ENCODE measurements at places on chromosomes 6 and 20.

DNA sequence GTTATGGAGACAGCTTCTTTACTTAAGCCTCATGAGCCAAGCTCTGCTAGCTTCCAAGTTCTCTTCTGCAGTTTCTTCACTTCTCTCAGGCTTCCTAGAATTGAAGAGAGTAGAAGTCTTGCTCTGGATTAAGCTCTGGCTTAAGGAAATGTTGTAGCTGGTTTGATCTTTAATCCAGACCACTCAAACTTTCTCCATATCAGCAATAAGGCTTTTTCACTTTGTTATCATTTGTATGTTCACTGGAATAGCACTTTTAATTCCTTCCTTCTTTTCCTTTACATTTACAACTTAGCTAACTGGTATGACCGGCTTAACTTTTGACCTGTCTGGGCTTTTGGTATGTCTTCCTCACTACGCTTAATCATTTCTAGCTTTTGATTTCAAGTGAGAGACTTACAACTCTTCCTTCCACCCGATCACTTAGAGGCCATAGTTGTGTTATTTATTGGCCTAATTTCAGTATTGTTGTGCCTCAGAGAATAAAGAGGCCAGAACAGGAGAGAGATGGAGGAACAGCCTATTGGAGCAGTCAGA, 236.6 kb upstream of the BMP2 start:
- no peak for DNase-seq

GRCh38 chr20:39660226-39660625, 698.1 kb downstream of the DHX35 start:
- no peak for DNase-seq

DNA sequence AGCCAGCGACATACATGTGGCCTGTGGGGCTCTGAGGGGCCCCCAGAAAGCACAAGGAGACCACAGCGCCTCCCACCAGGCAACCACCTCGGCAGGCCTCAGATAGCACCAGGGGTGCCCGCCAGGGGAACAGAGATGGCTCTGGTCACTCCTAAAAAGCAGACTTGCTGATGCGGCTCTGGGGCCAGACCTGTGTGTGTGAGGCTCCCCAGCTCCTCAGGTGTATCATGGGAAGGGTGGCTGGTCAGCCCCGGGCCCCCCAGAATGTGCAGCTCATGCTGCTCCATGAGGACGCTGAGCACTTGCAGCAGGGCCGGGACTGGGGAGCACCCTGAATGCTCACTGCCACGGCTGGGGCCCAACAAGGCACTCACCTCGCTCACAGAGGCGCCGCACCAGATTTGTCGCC, 60.2 kb downstream of the PYGB start:
- DNase-seq, result no peak

DNA sequence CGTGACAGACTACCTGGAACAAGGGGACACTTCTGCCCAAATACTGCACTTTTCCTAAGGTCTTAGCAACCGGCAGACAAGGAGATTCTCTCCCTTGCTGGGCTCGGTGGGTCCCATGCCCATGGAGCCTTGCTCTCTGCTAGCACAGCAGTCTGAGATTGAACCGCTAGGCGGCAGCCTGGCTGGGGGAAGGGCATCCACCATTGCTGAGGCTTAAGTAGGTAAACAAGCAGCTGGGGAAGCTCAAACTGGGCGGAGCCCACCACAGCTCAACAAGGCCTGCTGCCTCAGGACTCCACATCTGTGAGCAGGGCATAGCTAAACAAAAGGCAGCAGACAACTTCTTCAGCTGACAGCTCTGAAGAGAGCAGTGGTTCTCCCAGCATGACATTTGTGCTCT, 87.8 kb upstream of the ASCC3 start:
- no peak for DNase-seq

DNA sequence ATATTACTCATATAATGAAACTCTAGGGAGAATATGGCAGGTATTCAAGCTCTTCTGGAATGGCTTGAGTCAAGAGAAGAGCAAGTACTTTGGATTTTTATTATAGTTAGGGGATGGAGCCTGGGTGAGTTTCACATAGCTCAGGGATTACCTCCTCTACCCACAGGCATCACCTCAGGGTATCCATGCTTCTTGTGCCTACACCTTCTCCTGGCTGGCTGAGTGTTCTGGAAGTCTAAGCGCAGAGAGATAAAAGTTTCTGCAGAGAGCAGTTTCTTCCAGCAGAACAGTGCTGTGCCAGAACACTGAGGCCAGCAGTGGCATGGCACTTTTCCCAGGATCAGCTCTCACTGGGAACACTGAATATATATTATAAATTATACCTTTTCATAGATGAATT, 199.7 kb upstream of the KCNQ5 start:
- no peak for DNase-seq

DNA sequence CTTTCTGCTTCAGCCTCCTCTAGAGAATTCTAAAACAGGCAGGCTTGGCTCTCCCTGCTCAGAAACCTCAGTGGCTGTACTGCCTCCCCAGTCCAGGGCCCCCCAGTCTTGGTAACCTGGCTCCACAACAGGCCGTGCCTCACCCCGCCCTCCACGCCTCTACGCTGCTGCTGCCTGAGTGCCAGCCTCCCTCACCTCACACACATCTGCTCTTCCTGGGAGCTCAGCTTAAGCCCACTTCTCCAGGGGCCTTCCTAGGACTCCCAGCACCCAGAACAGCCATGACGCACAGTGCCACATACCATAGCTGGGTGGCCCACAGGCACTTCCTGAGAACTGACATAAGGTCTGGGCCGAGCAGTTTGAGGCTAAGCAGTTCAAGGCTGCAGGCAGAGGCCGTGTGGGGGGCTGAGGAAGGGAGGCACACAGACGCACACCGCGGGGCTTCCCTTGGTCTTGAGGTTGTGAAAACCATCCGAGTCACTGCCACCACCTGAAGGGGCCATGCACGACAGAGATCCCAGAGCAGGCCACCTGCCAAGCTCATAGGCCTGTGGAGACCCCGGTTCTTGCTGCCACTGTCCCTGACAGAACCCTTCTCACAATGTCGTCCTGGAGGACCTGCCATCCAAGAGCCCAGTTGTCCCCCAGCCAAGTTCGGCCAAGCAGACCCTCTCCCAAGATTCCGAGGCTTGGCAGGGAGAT, 42.6 kb downstream of the DSTN start:
- DNase-seq, result no peak

DNA sequence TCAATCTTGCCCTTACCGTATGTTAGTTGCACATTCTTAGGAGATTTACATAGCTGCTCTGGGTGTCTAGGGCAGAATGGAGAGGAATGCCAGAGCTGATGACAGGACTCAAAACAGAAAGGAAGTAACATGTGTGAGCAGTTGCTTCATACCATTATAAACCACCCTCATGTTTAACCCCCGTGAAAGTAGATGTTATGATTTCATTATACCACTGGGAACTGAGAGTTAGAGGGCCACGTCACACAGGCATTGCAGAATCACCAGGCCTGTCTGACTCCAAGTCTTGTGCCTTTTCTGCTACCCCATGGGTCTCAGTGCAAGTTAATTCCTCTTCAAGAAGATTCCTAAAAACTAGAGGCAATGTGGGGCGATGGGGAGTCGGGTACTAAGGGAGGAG, 23.5 kb upstream of the SIM1 start:
- peak; percentile 26 for DNase-seq

DNA sequence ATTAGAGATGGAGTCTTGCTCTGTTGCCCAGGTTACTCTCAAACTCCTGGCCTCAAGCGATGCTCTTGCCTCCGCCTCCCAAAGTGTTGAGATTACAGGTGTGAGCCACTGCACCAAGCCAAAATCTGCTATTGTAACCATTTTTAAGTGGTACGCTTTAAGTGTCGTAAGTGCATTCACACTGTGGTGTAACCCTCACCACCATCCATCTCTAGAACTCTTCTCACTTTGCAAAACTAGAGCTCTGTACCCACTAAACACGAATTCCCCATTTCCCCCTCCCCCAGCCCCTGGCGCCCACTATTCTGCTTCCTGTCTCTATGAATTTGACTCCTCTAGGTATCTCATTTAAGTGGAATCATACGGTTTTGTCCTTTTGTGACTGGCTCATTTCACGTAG, 2.8 kb upstream of the FAM83C start:
- DNase-seq, result no peak

DNA sequence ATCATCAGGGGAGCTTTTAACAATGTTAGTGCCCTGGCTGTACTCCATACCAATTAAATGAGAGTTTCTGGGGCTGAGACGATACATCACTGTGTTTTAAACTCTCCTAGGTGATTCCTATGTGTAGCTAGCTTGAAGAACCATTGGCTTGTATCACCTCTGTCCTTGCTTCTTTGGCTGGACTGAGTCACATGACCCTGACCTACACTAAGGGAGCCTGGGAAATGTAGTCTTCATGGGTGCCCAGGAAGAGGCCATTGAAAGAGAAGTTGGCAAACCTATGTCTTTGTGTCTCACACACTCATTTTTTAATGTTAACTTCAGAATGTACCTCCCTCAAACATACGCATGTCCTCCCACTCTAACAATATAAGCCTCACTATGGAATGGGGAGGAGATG, 506.6 kb downstream of the DHX35 start:
- no peak for DNase-seq

GRCh38 chr20:18324596-18325089, 36.3 kb downstream of the ZNF133 start:
- DNase-seq, result no peak

- DNase-seq, result no peak
Measured at GRCh38 chr6:116556065-116556464, 2.5 kb downstream of the CALHM4 start.

DNA sequence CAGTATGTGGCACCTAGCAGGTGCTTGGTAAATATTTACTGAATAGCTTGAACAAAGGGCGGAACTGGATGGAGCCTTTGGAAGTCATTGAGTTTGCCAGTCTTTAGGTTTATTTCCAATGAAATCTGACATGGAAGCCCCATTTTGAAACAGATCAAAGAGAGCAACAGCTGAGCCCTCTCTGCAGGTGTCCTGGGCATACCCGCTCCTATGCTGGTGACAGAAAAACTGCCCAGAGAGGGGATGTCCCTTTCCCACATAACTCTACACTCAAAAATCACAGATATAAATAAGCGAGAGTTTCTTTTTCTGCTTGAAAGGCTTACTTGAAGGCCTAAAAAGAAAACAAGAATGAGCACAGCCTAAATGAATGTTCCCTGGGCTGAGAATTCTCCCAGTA, 53.0 kb upstream of the RALY start:
- no peak for DNase-seq

DNA sequence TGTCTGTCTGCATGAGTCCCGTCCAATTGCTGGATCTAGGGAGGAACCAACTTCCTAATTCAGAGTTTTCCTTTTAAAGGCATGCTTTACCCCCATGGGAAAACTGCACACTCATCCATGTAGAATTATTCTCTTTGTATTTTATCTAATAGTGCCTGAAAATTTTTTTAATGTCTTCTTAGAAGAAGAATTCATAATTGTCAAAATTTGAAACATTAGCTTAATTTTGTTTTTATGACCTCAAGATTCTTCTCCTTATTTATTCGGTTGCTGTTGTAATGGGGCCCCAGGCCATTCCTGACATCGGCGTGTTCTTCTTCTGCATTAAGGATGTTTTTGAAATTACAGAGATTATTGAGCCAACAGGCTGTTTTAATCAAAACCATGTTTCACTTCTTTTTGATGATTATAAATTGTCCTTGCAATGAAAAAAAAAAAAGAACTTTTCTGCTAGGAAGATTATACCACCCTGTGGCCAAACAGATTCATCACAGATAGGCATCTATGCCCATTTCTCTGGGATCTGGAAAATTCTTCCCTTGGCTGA, 100.3 kb downstream of the ZNF217 start:
- no peak for DNase-seq

- DNase-seq, result peak; percentile 91
Measured at GRCh38 chr6:37207903-37208456, 38.0 kb downstream of the PIM1 start.

DNA sequence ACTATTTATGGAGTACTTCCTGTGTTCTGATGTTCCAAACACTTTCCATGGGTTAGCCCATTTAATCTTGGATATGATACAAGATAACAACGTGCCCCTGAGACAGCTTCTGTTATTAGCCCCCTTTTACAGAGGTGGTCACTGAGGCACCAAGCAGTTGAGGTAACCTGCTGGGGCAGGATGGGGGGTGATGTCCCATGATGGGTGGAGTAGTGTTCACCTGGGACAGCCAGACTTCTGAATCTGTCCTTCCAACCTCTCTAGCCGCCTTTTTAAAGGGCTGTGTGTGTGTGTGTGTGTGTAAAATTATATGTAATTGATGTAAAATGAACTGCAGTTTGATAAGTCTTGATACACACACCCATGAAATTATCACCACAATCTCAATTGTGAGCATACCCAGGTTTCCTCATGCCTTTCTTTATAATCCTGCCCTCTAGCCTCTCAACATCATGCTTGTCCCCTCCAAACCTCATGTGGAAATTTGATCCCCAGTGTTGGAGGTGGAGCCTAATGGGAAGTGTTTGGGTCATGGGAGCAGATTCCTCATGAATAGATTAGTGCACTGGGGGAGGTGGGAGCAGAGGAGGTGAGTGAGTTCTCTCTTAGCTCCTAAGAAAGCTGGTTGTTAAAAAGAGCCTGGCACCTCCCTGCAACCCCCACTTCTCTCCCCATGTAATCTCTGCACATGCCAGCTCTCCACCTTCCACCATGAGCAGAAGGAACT, 39.2 kb downstream of the PLAGL2 start:
- DNase-seq, result no peak
